Ovary (tissue), 10 donors: ENCODE measurements at places on chromosomes 2 and 18. TPM values are rescaled to one million over a fixed set of nuclear protein-coding genes. Genes with fewer than 3 reads are reported as not detected.
A peak's percentile ranks its signal among the peaks of the same experiment; 100 is the strongest.

GRCh38 chr2:110853516-110853915 is 121.1 kb downstream of the ACOXL start:
- no peaks in the 10 kb centered on the region for H3K27me3 ChIP-seq
- H3K27ac ChIP-seq, result no peak overlapping the region
- DNase-seq, result no peak

DNA sequence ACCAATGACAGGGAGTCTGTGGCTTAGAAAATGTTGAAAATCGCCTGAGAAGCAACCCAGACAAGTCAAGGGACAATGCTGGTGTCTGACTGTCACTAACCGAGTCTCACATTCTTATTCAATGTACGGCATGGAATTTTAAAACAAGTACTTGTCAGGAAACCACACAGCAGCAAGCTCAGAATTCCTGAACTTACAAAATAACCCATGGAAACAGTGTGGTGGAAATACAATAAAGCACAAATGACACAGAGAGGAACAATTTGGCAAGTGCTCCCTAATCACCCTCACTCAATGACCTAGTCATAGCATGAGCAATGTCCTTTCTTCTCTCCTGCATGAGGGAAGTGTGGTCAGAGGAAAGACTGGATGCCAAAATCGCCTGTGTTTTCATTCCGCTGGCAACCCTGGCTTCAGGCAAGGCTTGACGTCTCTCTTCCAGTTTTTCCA is 154.0 kb downstream of the SATB2 start:
- peaks cover 3% of the 10 kb centered on the region for H3K4me1 ChIP-seq
- H3K36me3 ChIP-seq, result no peaks in the 10 kb centered on the region
- H3K27me3 ChIP-seq, result no peaks in the 10 kb centered on the region
- peak; percentile 14 for DNase-seq
- no peak overlapping the region for H3K4me3 ChIP-seq

DNA sequence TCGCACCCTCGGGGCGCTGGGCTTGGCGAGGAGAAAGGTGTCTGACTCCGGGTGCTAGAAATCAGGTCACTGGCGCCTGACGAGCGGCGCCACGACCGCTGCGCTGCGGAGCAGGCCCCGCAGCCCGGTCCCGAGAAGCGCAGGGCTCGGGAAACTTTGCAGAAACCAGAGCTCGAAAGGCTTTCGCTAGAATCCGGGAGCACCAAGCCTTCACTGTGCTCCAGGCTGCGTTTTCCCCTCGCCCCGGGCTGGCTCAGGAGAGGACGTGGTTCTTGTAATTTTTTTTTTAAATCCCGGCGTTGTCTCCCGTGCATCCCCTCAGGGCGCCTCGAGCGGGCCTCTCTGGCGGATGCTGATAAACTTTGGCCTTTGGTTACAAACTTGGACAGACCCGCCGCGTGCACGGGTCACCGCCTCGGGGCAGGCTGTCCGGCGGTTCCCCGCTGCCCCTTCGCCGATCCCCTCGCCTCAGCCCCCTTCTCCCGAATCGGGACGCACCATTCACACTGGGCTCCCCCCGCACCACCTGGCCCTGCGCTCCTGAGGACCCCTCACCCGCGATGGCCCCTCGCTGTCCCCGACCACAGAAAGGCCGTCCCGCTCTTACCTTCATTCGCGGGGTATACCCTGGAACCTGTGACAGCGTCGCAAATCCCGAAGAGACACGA is 419 bp downstream of the EPHA4 start:
- peak overlapping the region; percentile 48 for H3K4me3 ChIP-seq
- H3K27ac ChIP-seq, result peak overlapping the region; percentile 44
- H3K27me3 ChIP-seq, result no peaks in the 10 kb centered on the region

VWA3B gene
- 1.1 TPM for total RNA-seq

GRCh38 chr18:79853993-79854364 is 56.2 kb downstream of the KCNG2 start:
- no peak overlapping the region for H3K4me3 ChIP-seq
- H3K36me3 ChIP-seq, result no peaks in the 10 kb centered on the region
- no peak overlapping the region for H3K27ac ChIP-seq
- H3K4me1 ChIP-seq, result no peaks in the 10 kb centered on the region
- DNase-seq, result peak; percentile 8

GRCh38 chr2:70508711-70509462 is 44.7 kb downstream of the TGFA start:
- no peak for DNase-seq
- no peak overlapping the region for H3K4me3 ChIP-seq
- no peaks in the 10 kb centered on the region for H3K36me3 ChIP-seq

TXNDC2 gene
- total RNA-seq, result 0.15 TPM

FHL2 gene
- 467 TPM for total RNA-seq

DNA sequence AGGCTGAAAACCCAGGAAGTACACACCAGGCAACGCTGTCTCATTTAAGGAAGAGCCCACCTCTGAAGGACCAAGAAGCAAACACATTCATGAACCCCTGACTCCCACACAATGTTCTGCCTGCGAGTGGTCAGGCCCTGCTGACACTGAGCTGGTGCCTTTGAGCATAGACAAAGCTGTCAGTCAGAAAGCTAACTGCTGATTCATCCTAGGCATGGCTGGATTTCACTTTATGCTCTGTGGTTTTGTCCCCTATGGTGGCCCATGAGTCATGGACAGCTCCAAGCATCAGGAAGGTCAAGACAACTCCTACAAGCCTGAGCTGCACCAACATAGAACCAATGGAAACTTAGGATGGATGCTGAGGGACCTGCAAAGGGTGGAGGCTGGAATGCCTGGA is 78.9 kb downstream of the UXS1 start:
- H3K36me3 ChIP-seq, result no peaks in the 10 kb centered on the region
- no peak overlapping the region for H3K4me3 ChIP-seq
- no peak for DNase-seq
- no peaks in the 10 kb centered on the region for H3K4me1 ChIP-seq

DNA sequence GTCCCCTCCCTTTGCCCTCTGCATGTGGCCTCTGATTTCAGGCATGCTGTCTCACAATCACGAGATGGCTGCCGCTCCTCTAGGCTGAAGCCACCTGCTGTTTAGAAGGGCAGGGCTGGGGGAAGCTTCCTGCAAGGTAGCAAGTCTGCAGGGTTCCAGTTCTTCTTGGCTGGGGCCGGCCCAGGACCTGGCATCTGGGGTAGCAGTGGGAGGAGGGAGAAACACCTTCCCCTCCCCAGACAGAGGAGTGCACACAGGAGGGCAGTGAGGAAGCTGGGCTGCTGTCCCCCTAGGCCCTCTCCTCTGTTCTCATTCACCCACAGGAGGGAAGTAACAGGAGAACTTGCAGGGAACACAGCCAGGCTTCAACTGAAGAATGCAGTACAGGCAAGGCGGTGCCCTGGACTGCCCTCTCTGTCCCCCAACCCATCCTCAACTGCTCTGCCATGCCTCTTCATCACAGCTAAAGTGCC is 345.9 kb upstream of the HS6ST1 start:
- H3K36me3 ChIP-seq, result no peaks in the 10 kb centered on the region
- no peak overlapping the region for H3K27ac ChIP-seq

MTHFD2 gene
- 33.7 TPM for total RNA-seq

GRCh38 chr2:43478412-43479086 is 117.3 kb downstream of the THADA start:
- no peak for DNase-seq
- no peaks in the 10 kb centered on the region for H3K36me3 ChIP-seq
- H3K27me3 ChIP-seq, result no peaks in the 10 kb centered on the region
- H3K27ac ChIP-seq, result no peak overlapping the region
- no peak overlapping the region for H3K4me3 ChIP-seq

- no peak for DNase-seq
- H3K4me1 ChIP-seq, result peaks cover 10% of the 10 kb centered on the region
- no peaks in the 10 kb centered on the region for H3K36me3 ChIP-seq
- H3K27ac ChIP-seq, result no peak overlapping the region
Measured at GRCh38 chr2:159043710-159044109, 75.3 kb downstream of the TANC1 start.

GRCh38 chr18:23279931-23280330 is 144.6 kb downstream of the CABLES1 start:
- H3K4me1 ChIP-seq, result no peaks in the 10 kb centered on the region
- H3K36me3 ChIP-seq, result no peaks in the 10 kb centered on the region
- H3K27ac ChIP-seq, result no peak overlapping the region
- H3K4me3 ChIP-seq, result no peak overlapping the region
- DNase-seq, result no peak

GRCh38 chr2:113142290-113142689 is 14.9 kb downstream of the IL1RN start:
- DNase-seq, result no peak
- H3K4me3 ChIP-seq, result no peak overlapping the region
- H3K27ac ChIP-seq, result no peak overlapping the region
- no peaks in the 10 kb centered on the region for H3K36me3 ChIP-seq
- no peaks in the 10 kb centered on the region for H3K4me1 ChIP-seq
- H3K27me3 ChIP-seq, result no peaks in the 10 kb centered on the region

GRB14 gene
- total RNA-seq, result 6.4 TPM

- no peak overlapping the region for H3K27ac ChIP-seq
- no peaks in the 10 kb centered on the region for H3K36me3 ChIP-seq
- H3K4me1 ChIP-seq, result no peaks in the 10 kb centered on the region
- H3K27me3 ChIP-seq, result no peaks in the 10 kb centered on the region
Measured at GRCh38 chr18:78430131-78430758, 549.4 kb upstream of the SALL3 start.

PDE1A gene
- total RNA-seq, result 9.5 TPM

DNA sequence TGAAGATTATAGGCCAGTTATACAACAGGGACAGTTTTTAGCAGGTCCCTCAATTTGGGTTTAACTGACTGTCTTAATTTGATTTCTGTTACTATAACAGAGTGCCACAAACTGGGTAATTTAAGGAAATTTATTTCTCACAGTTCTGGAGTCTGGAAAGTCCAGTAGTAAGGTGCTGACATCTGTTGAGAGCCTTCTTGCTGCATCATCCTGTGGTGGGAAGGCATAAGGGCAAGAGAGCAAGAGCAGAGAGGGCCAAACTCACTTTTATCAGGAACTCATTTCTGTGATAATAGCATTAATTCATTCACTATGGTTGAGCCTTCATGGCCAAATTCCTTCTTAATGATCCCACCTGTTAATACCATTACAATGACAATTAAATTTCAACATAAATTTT is 36.5 kb downstream of the DIS3L2 start:
- peaks cover 6% of the 10 kb centered on the region for H3K4me1 ChIP-seq
- no peaks in the 10 kb centered on the region for H3K27me3 ChIP-seq
- H3K36me3 ChIP-seq, result no peaks in the 10 kb centered on the region
- DNase-seq, result no peak
- no peak overlapping the region for H3K4me3 ChIP-seq
- H3K27ac ChIP-seq, result no peak overlapping the region

- H3K4me1 ChIP-seq, result peaks cover 2% of the 10 kb centered on the region
- H3K4me3 ChIP-seq, result no peak overlapping the region
- H3K36me3 ChIP-seq, result no peaks in the 10 kb centered on the region
- DNase-seq, result no peak
- no peaks in the 10 kb centered on the region for H3K27me3 ChIP-seq
Measured at GRCh38 chr18:28078298-28078697, 98.6 kb downstream of the CDH2 start.

DNA sequence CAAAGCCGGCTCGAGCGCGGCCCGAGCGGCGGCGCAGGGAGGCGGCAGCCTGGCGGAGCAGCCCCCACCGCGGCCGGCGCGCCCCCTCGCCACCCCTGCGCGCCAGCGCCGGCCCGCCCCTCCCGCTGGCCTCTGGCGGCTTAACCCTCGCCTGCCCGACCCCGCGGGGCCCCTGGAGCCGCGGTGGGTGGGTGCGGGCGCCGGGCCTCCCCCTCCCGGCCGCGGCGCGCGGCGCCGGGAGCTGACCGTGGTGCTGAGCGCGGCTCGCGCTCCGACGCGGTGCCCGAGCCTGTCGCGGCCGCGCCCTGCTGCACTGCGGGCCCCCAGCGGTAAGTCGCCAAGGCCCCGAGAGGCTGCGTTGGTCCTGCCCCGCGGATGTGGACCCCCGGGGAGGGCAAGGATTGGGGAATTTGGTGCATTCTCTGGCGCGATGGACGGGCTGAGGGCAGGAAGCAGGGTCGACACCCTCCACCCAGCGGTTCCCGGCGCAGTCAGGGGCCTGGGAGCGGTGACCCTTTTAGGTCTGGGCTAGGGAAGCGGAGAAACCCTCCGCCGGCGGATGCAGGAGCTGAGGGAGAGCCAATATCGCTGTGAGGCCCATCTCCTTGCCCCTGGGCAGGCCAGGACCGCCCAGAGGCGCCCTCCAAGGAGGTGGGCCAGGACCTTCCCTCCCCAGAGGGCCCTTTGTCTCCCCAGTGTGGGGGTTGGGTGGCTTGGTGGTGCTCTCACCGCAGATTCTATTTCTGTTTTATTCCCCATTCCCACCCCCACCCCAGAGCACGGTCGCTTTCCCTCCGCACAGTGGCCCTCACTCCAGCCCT is 923 bp downstream of the AMER3 start:
- H3K4me1 ChIP-seq, result peaks cover 4% of the 10 kb centered on the region
- no peak overlapping the region for H3K27ac ChIP-seq
- no peak overlapping the region for H3K4me3 ChIP-seq
- H3K27me3 ChIP-seq, result no peaks in the 10 kb centered on the region
- no peaks in the 10 kb centered on the region for H3K36me3 ChIP-seq
- DNase-seq, result no peak

MALL gene
- total RNA-seq, result 0.63 TPM

DNER gene
- total RNA-seq, result 0.17 TPM

PSMA8 gene
- total RNA-seq, result not detected

GRCh38 chr2:119266091-119266589 is 42.5 kb downstream of the STEAP3 start:
- H3K4me1 ChIP-seq, result no peaks in the 10 kb centered on the region
- no peaks in the 10 kb centered on the region for H3K27me3 ChIP-seq
- no peak overlapping the region for H3K4me3 ChIP-seq
- DNase-seq, result no peak

CD207 gene
- total RNA-seq, result not detected

AGXT gene
- 0.25 TPM for total RNA-seq

STEAP3 gene
- total RNA-seq, result 13.3 TPM

NDC80 gene
- total RNA-seq, result not detected

SPATA3 gene
- total RNA-seq, result not detected

IL36A gene
- not detected for total RNA-seq

DNA sequence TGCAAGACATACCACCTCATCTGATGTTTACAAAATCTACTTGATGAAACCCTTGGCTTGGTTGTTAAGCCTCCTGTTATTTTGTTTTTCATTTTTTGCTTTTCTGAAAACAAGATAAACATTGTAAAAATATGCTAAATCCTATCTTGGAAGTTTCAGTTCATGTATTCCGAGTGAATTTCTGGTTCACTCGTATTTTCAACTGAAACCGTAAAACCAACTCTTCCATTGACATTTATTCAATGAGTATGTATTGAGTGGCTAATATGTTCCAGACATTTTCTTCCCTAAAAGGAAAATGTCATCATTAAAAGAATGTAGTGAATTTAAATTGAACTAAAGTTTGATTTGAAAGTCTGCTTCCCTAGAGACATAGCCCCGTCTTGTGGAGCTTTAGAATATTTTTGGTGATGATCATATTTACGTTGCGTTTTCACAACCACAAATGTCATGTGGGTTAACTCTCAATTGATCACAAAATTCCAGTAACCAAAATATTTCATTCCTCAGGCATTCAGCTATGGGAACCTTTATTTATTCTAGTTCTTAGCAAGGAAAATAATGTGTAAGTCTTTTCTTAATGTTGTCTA is 204.2 kb downstream of the MBD2 start:
- DNase-seq, result no peak
- H3K27ac ChIP-seq, result no peak overlapping the region
- H3K27me3 ChIP-seq, result no peaks in the 10 kb centered on the region
- no peaks in the 10 kb centered on the region for H3K4me1 ChIP-seq
- no peaks in the 10 kb centered on the region for H3K36me3 ChIP-seq

FIGN gene
- 8.9 TPM for total RNA-seq
